Activated T-cell treated with anti-CD3 and anti-CD28 coated beads, Interleukin-2, amount 50 U/mL, for 24 hours (primary cell): ENCODE measurements at places on chromosomes 5 and 9.

- no peaks in the 10 kb centered on the region for H3K4me1 ChIP-seq
- H3K27me3 ChIP-seq: no peaks in the 10 kb centered on the region
- no peak overlapping the region for H3K4me3 ChIP-seq
Measured at GRCh38 chr5:84372066-84372695, 12.5 kb downstream of the EDIL3 start.

DNA sequence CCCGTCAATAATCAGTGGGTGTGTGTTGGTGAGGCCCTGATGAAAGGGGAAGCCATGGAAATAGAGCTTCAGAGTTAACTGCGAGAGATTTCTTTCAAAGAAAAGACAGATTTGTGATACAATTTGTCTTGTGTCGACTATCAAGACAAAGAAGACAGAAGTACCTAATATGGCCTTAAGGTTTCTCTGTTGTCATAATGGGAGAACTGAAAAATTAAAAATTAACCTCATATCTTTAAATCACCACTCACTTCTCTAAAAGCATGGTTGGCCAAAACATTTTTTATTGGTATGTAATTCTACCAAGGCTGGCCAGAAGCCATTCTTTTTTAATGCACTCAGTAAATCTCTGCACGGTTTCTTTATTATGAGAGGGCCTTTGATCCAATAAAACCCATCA is 282.9 kb upstream of the WWC1 start:
- H3K4me3 ChIP-seq: no peak overlapping the region
- H3K4me1 ChIP-seq: no peaks in the 10 kb centered on the region
- peaks cover 3% of the 10 kb centered on the region for H3K27me3 ChIP-seq
- DNase-seq: no peak
- no peaks in the 10 kb centered on the region for H3K36me3 ChIP-seq

- no peak overlapping the region for H3K27ac ChIP-seq
- no peak overlapping the region for H3K4me3 ChIP-seq
- no peaks in the 10 kb centered on the region for H3K36me3 ChIP-seq
- DNase-seq: no peak
- H3K27me3 ChIP-seq: peaks cover 29% of the 10 kb centered on the region
- no peaks in the 10 kb centered on the region for H3K4me1 ChIP-seq
Measured at GRCh38 chr5:35303152-35303551, 72.9 kb upstream of the PRLR start.

GRCh38 chr5:139701056-139701741 is 53.0 kb downstream of the CXXC5 start:
- no peak for DNase-seq
- peaks cover 40% of the 10 kb centered on the region for H3K27me3 ChIP-seq
- no peak overlapping the region for H3K27ac ChIP-seq
- peaks cover 35% of the 10 kb centered on the region for H3K4me1 ChIP-seq
- no peaks in the 10 kb centered on the region for H3K36me3 ChIP-seq
- no peak overlapping the region for H3K4me3 ChIP-seq

- no peak for DNase-seq
- no peaks in the 10 kb centered on the region for H3K27me3 ChIP-seq
- no peak overlapping the region for H3K27ac ChIP-seq
- H3K36me3 ChIP-seq: no peaks in the 10 kb centered on the region
- no peaks in the 10 kb centered on the region for H3K4me1 ChIP-seq
Measured at GRCh38 chr9:118094387-118094786, 390.2 kb downstream of the TLR4 start.

DNA sequence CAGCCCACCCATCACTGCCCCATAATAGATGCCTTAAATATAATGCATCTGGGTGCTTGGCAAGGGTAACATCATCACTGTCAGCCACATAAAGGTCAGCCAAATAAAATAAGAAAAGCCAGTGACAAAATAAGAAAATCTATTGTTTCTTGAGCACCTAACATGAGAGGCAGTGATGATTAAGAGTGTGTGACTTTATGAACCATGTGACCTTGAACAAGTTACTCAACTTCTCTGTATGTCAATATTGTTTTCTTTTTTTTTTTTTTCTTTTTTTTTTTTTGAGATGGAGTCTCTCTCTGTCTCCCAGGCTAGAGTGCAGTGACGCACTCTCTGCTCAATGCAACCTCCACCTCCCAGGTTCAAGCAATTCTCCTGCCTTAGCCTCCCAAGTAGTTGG is 98.7 kb downstream of the CDK5RAP2 start:
- H3K4me1 ChIP-seq: peaks cover 3% of the 10 kb centered on the region
- H3K27ac ChIP-seq: no peak overlapping the region
- no peaks in the 10 kb centered on the region for H3K27me3 ChIP-seq
